ENCODE measurements at places on chromosomes 12 and 14. TPM values are rescaled to one million over a fixed set of nuclear protein-coding genes. Genes with fewer than 3 reads are reported as not detected.
A peak's percentile ranks its signal among the peaks of the same experiment; 100 is the strongest.

- no peak for DNase-seq
Observed at GRCh38 chr12:19456176-19456575, 16.9 kb downstream of the AEBP2 start.

- peak; percentile 17 for DNase-seq
Observed at GRCh38 chr12:130016194-130016593, 112.4 kb upstream of the TMEM132D start.

DNA sequence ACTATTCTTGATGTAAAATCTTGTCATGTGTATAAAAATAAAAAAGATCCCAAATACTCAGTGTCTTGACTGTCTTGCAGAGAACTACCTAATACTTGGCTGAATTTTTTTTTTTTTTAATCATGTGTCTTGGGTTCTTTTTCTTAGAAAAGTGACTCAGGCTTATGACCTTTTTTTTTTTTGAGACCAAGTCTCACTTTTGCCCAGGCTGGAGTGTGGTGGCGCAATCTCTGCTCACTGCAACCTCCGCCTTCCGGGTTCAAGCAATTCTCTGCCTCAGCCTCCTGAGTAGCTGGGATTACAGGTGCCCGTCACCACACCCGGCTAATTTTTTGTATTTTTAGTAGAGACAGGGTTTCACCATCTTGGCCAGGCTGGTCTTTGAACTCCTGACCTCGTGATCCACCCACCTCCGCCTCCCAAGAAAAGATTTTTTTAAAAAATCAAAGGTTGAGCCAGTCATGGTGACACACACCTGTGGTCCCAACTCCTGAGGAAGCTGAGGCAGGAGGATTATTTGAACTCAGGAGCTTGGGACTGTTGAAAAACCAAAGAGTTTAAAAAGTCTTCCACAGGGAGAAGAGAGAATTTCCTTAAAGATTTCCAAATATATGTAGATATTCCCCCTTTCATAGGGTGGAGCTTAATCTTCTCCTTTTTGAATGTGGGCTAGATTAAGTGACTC, 17.7 kb upstream of the TDG start:
- DNase-seq, result no peak

DNA sequence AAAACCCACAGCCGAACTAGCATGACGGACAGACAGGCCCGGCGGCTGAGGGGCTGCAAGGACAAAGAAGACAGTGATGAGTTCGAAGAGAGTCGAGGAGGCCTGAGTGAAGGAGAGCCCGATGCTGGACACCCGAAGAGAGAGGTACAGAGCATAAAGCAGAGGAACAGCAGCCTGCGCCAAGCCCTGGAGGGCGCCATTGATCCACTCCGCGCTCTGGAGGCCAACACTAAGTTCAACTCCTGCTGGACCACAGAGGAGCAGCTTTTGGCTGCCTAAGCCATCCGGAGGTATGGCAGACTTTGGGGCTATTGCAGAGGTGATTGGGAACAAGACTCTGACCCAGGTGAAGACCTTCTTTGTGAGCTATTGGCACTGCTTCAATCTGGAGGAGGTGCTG, 7.8 kb upstream of the PLXNC1 start:
- no peak for DNase-seq

GRCh38 chr12:46318037-46318436, 49.2 kb upstream of the SLC38A1 start:
- no peak for DNase-seq

- peak; percentile 21 for DNase-seq
Observed at GRCh38 chr12:49367381-49368239, at the start of gene SPATS2. Gene SPATS2 (plus strand): TSS chr12:49367462. CDS start chr12:49461013, 93,551 bp downstream.

- DNase-seq, result no peak
Observed at GRCh38 chr12:88329833-88330232, 187.7 kb downstream of the TMTC3 start.

GRCh38 chr12:105433804-105434203, 103.3 kb downstream of the C12orf75 start:
- peak; percentile 74 for DNase-seq

GRCh38 chr14:94377866-94378470, 10.4 kb downstream of the SERPINA1 start:
- no peak for DNase-seq

DNA sequence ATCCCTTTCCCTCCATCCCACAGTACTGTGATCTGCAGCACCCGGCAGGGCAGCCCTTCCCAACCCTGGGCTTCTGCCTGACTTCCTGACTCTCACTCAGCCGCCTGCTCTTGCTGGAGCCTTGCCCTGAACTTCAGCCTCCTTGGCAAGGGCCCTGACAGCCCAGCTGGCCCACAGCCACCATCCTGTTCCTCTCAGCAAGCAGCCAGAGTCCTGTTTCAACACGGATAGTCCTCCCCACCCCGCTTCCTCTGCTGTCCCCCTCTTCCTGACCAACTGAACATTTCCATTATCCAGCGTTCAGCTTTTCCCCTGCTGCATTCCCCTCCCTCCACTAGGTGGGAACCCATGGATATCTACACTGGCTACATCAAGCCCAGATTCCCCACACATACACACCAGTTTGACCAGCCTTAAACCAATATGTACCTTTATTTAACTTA, 74.0 kb upstream of the MDM1 start:
- peak; percentile 65 for DNase-seq

GRCh38 chr14:58428118-58428683, 682 bp downstream of the KIAA0586 start:
- DNase-seq, result peak; percentile 63

FOXA1 gene
- not detected for total RNA-seq

DNA sequence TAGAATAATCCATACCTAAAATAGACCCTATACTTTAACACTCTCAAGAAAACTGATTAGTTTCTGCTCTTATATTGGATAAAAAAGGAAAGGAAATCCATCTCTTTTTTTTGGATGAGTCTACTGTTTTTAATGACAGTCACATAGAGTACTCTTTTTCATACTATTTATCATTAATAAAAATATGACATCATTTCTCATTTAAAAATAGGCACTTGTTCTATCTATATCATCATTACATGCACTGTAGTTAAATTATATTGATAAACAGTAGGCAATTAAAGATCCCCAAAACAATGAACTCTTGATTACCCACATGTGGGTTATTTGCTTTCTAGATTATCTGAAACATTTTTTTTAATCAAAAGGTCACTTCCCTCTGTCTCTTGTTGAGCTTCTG, 338.8 kb downstream of the NELL2 start:
- no peak for DNase-seq

GRCh38 chr14:22974530-22975313, 7.6 kb downstream of the AJUBA start:
- DNase-seq, result peak; percentile 44

DNA sequence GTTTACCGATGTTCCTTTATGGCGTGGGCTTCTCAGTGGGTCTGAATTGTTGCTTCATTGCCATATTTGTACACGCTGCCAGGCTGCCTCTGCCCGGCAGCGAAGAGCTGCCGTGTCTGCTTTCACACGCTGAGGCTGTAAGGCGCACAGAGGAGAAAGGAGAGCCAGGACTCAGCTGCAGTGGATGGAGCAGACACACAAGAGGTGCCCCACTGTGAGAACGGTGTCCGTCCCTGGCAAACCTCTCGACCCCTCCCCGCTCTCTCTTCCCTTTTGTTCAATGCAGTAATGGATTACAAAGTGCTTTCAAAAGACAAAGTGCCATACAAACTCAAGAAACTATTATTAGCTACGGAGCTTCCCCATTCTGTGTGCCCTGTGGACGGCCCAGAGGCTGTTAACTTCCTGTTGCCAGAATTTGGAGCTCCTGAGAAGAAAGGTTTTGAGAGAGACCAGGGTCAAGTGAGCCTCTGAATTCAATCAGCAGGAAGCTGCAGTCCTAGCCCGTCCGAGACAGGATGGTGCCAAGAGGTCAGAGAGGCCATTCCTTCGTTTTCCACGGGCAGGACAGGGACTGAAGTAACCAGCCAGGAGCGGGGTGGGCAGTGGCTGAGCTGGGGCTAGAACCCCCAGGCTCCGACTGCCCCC, 15.8 kb downstream of the CCND2 start:
- DNase-seq, result no peak

DNA sequence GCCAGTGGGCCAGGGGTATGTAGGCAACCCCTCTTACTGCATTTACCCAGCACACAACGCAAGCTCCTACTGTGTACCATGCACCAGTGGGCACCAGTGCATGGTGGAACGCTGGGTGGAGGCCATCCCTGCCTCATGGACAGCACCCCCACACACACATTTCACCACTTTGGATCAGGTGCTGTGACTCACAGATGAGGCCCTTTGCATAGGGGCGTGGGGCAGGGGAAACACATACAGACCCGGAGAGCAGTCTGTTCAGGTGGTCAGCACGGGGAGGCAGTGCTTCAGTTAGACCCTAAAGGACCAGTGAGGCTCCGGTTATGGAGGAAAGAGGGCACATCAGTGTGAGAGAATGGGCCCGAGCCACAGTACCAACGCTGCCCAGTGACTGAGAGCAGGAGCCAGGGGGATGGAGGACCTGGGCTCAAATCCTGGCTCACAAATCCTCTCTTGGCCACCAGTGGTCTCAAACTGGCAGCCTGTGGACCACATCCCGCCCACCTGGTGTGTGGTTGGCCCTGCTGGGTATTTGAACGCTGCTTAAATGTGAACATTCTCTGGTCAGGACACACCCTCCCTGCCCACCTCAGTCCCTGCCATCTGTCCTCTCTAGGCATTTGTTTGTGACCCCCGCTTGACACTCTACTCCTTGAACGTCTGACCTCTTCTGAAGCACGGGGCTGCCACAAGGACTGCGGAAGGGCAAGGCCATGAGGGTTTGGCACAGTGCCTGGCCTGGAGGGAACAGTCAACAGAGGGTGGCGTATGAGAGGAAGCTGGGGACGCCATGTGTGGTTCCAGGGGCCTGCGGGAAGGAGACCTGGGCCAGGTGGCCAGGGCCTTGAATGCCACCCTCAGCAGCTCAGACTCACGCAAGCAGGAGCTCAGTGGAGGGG, 46.7 kb downstream of the FAM222A start:
- no peak for DNase-seq

DNA sequence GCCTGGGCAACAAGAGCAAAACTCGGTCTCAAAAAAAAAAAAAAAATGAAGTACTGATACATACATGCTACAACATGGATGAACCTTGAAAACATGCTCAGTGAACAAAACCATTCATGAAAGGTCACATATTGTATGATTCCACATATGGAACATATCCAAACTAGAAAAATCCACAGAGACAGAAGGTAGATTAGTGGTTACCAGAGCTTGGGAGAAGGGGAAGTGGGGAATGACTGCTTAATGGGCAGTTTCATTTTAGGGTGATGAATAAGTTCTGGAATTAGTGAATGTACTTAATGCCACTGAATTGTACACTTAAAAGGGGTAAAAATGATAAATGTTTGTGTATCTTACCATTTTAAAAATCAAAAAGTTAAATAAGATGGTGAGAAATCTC, 2.7 kb downstream of the ITGB7 start:
- no peak for DNase-seq

DNA sequence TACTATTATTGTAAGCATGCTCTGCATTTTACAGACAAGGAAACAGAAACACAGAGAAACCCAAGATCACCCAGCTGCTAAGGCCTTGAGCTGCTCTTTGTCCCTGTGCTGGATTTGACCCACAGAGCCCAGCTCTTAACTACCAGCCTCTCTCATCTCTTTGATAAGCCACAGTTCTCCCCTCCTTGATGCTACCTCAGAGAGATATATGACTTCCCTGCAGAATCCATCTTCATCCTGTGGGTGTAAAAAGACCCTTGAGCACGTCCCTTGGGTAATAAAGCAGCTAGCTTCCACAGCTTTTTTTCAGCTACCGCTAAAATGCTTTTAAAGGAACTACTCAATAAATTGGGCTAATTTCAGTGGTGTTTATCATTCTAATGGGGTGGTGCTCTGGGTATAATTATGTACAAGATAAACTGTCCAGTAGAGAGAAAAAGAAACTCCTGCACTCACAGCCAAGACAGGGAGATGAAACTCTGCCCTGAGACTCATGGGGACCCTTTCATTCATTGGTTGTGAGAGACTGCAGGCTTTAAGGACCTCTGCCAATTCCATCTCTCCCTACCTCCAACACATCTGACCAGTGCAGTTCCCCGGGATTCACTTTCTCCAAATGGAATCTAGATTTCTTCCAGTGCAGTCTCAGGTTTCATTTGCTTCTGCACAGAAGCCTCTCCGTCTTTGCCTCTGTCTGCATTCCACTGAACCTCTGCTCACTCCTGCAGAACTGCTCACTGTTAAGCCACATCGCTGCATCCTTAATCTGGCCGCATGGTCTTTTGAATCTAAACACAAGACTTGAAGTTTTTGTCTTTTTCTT, 24.7 kb upstream of the NTF3 start:
- DNase-seq, result peak; percentile 42

DNA sequence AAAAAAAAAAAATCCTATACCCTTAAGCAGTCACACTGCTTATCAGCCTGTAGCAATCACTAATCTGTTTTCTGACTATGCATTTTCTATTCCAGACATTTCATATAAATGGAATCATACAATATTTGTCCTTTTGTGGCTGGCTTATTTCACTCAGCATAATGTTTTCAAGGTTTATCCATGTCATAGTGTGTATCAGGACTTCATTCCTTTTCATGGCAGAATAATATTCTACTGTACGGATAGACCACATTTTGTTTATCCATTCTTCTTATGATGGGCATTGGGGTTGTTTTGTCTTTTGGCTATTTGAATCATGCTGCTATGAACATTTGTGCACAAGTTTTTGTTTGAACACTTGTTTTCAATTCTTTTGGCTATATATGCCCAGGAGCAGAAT, 8.6 kb upstream of the KSR2 start:
- DNase-seq, result no peak

GRCh38 chr12:84811291-84811690, 101.3 kb downstream of the SLC6A15 start:
- no peak for DNase-seq

DNA sequence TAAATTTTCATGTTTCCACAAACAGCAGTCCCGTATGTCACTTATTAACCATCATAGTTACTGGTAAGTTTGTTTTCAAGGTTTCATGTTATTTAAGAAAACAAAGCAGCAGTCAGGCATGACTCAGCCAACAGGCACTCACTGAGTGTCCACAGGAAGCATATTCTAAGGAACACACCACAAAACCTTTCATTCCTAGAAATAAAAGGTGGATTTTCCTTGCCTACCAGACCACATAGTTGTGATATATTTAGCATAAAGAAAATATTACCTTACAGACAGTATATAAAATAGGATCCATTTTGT, 143.3 kb upstream of the AVPR1A start:
- DNase-seq, result peak; percentile 90

- peak; percentile 64 for DNase-seq
Observed at GRCh38 chr12:120249875-120250795, 15.4 kb downstream of the PXN start.

DNA sequence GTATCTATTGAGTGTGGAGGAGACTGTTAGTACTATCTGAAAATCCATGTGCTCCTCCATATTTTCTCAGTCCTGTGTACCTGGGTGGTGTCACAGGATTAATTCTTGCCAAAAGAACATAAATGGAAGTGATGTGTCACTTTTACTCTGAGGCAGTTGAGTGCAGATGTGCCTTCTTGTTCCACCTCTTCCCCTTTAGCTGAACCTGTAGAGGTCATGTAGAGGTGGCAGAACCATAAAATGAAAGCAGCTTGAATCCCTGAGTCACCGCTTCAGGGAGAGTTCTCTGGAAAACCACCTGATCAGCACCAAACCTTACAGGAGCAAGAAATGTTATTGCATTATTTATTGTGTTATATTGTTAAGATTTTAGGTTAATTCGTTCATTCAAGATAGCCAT, 14.7 kb upstream of the SLC25A3 start:
- DNase-seq, result no peak

- peak; percentile 63 for DNase-seq
Observed at GRCh38 chr14:57871459-57872080, 5.7 kb upstream of the SLC35F4 start.

Measured in RPMI7951 (cell line).